ENCODE measurements at places on chromosomes 6 and 20. TPM values are rescaled to one million over a fixed set of nuclear protein-coding genes. Genes with fewer than 3 reads are reported as not detected.

EYS gene
- total RNA-seq = not detected

SEC23B gene
- 60.9 TPM for total RNA-seq

RBBP8NL gene
- total RNA-seq = 0.52 TPM

SLC17A2 gene
- not detected for total RNA-seq

PTCRA gene
- not detected for total RNA-seq

SYNDIG1 gene
- total RNA-seq = 1.9 TPM

PPP2R5D gene
- total RNA-seq = 25.1 TPM

GPX5 gene
- not detected for total RNA-seq

TAAR1 gene
- not detected for total RNA-seq

PTCHD4 gene
- total RNA-seq = 0.07 TPM

NNAT gene
- not detected for total RNA-seq

NMBR gene
- not detected for total RNA-seq

FOXA2 gene
- 19.1 TPM for total RNA-seq

NDUFAF4 gene
- 48.3 TPM for total RNA-seq

VWA7 gene
- 0.72 TPM for total RNA-seq

CALHM5 gene
- 0.06 TPM for total RNA-seq

XKR7 gene
- total RNA-seq = 0.02 TPM

SNX9 gene
- total RNA-seq = 26.7 TPM

PLEKHG1 gene
- total RNA-seq = 0.59 TPM

MRPS26 gene
- 107 TPM for total RNA-seq

SAPCD1 gene
- 5.2 TPM for total RNA-seq

Measured in A549 treated with Mapracorat at 1 μM for 4 hours (cell line).